Naive thymus-derived CD8-positive, alpha-beta T cell (primary cell): ENCODE measurements at places on chromosomes 12 and 14.
A peak's percentile ranks its signal among the peaks of the same experiment; 100 is the strongest.

DNA sequence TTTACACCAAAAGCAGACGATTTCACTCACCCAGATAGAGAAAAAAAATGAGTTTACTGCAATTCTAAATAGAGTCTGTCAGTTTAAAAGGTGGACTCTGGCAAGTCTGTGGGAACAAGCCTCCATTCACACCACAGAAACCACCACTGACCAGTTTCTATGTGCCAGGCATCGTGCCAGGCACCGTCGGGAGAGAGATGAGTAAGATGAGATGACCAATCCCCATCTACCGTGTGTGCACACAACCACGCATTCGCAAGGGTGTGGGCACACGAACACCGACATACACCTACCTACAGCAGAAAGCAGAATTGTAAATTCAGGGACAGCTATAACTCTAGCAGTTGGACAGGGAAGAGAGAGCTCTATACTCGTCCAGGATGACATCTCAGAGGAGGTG is 58.3 kb downstream of the PRIMA1 start:
- H3K36me3 ChIP-seq = no peaks in the 10 kb centered on the region
- no peaks in the 10 kb centered on the region for H3K4me1 ChIP-seq
- no peak overlapping the region for H3K27ac ChIP-seq
- H3K4me3 ChIP-seq = no peak overlapping the region
- no peak for DNase-seq

GRCh38 chr12:99039367-99040120 is 394.5 kb downstream of the APAF1 start:
- no peak overlapping the region for H3K27ac ChIP-seq
- DNase-seq = no peak
- no peak overlapping the region for H3K4me3 ChIP-seq
- H3K36me3 ChIP-seq = no peaks in the 10 kb centered on the region

DNA sequence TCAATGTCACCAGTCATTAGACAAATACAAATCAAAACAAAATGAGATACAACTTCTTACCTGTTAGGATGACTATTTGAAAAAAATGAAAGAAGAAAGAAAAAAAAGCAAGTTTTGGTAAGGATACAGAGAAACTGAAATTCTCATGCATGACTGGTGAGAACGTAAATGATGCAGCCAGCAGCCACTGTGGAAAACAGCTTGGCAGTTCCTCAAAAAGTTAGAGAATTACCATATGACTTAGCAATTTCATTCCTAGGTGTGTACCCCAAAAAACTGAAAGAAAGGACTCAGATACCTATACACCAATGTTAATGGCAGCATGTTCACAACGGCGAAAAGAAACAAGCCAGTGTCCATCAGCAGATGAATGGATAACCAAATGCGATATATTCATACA is 26.6 kb downstream of the NINJ2 start:
- peaks cover 31% of the 10 kb centered on the region for H3K4me1 ChIP-seq
- DNase-seq = no peak
- no peaks in the 10 kb centered on the region for H3K36me3 ChIP-seq
- peak overlapping the region; percentile 34 for H3K27ac ChIP-seq

DNA sequence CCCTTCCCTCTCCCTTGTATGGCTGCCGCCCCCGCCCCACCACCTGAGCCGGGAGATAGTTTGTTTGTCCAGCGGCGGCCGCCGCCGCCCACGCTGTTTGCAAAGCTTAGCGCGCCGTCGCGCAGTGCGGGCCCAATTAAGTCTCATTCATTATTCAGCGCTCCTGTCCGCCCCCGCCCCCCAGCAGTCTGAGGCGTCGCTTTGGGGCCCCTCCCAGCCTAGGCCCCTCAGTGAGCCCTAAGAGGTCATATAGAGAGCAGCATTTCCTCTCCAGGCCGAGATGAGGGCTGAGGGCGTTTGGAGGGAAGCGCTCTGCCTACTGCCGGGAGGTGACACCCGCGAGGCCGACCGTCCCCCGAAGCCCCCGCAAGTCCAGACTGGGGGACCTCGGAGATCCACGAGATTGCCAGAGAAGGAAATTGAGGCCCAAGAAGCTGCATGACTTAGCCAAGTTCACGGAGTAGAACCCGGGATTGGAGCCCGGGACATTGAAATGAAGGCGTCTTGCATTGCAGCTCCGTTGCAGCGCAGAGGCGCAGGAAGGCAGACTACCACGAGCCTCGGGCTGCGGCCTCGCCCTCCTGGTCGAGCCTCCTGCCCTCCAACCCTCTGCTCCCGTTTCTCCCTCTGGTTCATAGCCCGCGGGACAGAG is at the start of gene DNAJC22:
TSS of gene DNAJC22 (plus strand) at position 230 of the 652 bp plus-strand sequence. CDS start 1,985 bp downstream, outside the sequence.
- H3K4me1 ChIP-seq = peaks cover 53% of the 10 kb centered on the region
- no peak for DNase-seq
- peak within 1 kb of the TSS; percentile 88 for H3K4me3 ChIP-seq
- H3K36me3 ChIP-seq = peaks cover 4% of the 10 kb centered on the region

GRCh38 chr14:101560534-101561113 is 671 bp upstream of the DIO3 start:
- DNase-seq = no peak
- no peak overlapping the region for H3K27ac ChIP-seq
- H3K4me1 ChIP-seq = peaks cover 11% of the 10 kb centered on the region
- H3K36me3 ChIP-seq = no peaks in the 10 kb centered on the region
- H3K27me3 ChIP-seq = peaks cover 49% of the 10 kb centered on the region
